AG09309 (cell line): ENCODE measurements at places on chromosomes 12 and 14.
A peak's percentile ranks its signal among the peaks of the same experiment; 100 is the strongest.

DNA sequence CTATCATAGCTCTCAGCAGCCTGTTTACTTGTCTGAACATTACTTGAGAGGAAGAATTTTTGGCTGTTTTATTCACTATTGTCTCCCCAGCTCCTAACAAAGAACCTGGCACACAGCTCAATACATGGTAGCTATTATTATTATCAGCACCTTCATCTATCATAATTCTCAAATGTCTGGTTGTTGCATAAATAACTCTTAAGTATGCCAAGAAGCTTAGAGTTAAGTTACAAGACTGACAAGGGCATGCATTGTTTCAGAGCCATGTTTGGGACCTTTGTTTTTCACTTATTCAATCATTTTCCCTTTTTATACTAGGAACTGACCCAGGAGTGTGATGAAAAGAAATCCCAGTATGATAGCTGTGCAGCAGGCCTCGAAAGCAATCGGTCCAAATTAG lies 77.5 kb upstream of the ATP2A2 start:
- DNase-seq: no peak

DNA sequence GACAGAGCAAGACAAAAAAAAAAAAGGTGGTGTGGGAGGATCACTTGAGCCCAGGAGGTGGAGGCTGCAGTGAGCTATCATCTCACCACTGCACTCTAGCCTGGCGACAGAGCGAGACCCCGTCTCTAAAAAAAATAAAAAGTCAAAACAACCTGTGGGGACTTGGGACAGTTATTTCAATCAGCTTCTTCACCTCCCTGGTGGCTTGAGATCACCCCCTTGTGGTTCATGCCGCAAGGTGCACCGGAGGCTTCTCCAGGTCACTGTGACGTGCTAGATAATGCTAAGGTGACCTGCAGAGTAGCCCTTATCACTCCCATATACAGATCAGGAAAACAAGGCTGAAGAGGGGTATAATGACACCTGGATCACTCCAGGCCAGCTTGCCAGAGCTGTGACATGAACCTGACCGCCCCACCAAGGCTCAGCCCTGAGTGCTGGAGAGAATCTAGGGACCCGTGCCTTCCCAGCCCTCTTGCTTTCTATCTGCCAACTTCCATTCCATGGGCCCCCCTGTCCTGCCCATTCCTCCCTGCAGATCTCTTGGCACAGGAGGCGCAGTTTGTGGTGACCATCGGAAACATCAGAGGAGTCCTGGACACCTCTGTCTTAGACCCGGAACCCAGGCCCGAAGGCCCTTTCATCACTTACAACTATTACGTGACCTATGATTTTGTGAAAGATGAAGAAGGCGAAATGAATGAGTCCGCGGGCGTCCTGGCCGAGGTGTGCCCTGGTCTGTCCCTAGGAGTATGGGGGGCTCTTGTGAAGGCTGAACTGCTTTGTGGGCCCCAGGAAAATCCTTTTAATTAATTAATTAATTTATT lies 8.1 kb downstream of the LRRC43 start:
- DNase-seq: no peak

- no peak for DNase-seq
These were observed 1.3 kb upstream of the ATP2A2 start for GRCh38 chr12:110279566-110280375.

DNA sequence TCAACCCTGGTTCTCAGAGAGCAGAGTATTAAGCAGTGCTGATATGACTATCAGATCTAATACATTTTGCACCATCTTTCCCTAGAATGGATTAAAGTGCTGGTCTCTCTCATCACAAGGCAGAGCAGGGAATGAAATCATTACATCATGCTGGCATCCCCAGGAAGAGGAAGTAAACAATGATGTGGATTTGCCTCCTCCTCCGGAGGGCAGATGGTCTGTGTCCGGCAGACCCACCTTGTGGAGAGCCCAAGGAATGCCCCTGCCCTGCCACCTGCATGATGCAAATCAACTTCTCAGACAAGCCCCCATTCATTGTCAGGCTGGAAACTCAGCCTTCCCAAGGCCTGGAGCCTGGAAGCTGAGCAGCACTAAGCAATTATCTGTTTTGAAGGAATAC lies 1149.1 kb downstream of the VRK1 start:
- no peak for DNase-seq

- no peak for DNase-seq
These were observed 9.1 kb downstream of the RIMBP2 start for GRCh38 chr12:130706885-130707570.

GRCh38 chr12:131529196-131530040 lies 181.5 kb upstream of the SFSWAP start:
- DNase-seq: no peak

DNA sequence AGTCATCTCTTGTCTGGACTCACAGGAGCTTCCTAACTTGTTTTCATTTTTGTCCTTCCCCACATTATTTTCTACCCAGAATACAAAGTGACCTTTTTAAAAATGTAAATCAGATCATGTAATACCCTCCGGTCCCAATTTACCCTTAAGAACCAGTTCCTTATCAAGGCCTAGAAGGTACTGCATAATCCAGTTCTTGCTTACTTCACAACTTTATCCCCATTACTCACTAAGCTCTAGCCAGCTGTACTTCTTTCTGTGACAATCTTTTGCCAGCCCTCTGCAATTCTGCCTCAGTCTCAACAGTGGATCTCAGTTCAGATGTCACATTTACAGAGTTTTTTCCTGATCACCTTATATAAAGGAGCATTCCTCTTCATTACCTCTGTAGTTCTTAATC lies 11.6 kb downstream of the RAP1B start:
- DNase-seq: no peak

GRCh38 chr12:117063162-117063911 lies 35.9 kb downstream of the TESC start:
- DNase-seq: no peak

- DNase-seq: no peak
These were observed 70.7 kb downstream of the CMKLR1 start for GRCh38 chr12:108268397-108268796.

- no peak for DNase-seq
These were observed 99.9 kb downstream of the NINJ2 start for GRCh38 chr12:563250-563781.

DNA sequence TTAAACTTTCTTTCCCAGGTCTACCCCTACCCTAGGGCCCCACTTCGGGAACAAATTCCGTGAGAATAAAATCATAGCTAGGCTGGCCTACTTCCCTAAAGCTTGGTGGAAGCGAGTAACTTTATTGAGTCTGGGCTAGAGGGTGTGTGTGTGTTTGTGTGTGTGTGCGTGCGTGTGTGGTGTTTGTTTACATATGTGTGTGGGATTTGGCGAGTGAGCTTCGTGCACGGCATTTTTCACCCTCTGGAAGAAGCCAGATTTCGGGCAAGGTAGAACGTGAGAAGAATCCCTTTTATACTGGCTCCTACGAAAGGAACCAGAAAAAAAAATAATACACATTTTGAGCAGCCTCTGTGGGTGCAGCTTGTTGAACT lies 7.5 kb upstream of the LHX5 start:
- DNase-seq: no peak

DNA sequence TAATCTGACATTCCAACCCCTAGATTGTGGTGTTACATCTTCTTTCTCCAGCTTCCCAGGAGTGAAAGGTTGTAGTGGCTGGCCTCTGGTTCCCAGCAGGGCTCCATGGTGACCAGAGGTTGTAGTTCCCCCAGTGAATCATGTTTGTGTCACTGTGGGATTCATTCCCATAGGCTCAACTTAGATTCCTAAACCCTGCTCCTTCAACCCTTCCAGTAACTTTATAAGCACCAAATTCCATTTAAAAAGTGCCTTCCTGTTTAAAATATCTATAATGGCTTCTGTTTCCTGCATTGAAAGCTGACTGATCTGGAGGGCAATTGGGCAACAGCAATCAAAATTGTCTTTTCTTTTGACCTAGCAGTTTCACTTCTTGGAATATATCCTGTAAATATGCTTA lies 40.5 kb upstream of the TBC1D15 start:
- DNase-seq: no peak

DNA sequence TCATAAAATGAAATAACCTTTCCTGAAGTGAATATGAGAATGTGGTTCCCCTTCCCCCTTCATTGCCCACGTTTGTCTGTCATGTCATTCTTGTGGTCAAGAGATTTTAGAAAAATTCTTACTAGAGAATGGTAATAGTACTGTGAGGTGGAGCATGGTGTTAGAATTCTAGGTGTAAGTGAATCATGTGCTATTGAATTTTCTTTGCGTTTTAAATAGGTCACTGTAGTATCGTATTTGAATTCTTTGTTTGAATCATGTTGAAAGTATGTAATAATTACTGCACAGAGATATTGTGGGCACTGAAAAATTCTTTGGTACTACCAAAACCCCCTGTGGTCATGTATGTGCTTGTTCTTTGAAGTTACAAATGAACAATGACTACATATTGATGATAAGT lies 49.9 kb downstream of the FUT8 start:
- DNase-seq: peak; percentile 14

- peak; percentile 60 for DNase-seq
These were observed 11.1 kb downstream of the AQP6 start for GRCh38 chr12:49983892-49984291.

- DNase-seq: no peak
These were observed 899 bp upstream of the KCNH3 start for GRCh38 chr12:49537752-49538509.

DNA sequence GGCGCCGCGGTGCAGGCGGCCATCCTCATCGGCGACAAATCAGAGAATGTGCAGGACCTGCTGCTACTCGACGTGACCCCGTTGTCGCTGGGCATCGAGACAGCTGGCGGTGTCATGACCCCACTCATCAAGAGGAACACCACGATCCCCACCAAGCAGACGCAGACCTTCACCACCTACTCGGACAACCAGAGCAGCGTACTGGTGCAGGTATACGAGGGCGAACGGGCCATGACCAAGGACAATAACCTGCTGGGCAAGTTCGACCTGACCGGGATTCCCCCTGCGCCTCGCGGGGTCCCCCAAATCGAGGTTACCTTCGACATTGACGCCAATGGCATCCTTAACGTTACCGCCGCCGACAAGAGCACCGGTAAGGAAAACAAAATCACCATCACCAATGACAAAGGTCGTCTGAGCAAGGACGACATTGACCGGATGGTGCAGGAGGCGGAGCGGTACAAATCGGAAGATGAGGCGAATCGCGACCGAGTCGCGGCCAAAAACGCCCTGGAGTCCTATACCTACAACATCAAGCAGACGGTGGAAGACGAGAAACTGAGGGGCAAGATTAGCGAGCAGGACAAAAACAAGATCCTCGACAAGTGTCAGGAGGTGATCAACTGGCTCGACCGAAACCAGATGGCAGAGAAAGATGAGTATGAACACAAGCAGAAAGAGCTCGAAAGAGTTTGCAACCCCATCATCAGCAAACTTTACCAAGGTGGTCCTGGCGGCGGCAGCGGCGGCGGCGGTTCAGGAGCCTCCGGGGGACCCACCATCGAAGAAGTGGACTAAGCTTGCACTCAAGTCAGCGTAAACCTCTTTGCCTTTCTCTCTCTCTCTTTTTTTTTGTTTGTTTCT lies 1.7 kb downstream of the HSPA2 start:
- DNase-seq: no peak

- DNase-seq: no peak
These were observed 326.5 kb downstream of the MED13L start for GRCh38 chr12:115950959-115951358.

GRCh38 chr14:87430810-87431209 lies 562.2 kb downstream of the GALC start:
- no peak for DNase-seq

DNA sequence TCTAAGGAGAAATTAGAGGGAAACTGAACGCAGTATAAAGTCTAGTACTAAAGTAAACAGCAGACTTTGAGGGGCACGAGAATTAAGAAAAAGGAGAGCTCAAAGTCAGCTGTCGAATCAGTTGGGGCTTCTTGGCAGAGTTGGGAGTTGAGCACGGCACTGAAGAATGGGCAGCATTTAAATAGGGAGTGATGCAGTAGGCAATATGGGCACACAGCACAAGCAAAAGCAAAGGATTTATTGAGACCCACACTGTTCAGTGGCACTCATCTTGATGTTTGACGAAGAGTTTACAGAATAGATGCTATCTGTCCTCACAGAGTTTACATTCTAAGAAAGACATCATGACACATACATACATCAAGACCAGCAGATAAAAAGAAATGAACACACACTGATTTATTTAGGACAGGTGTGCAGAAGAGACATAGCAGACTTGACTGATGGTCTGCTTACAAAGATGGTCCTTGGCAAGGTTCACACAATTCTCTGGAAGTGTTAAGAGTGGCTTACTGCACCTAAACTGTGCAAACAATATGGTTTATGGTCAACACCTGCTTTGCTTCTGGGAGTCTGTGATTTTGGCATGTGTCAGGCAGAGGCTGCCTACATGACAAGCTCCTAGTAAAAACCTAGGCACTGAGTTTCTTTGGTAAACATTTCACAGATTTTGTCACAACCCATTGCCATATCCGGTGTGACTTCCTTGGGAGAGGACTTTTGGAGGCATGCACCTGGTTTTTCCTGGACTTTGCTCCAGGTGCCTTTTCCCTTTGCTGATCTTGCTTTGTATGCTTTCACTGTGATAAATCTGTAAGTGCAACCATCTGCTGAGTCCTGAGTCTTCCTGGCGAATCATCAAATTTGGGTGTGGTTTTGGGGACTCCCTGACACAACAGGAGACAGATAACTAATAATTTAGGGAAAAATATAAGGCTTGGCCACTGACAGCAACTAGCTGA lies 26.3 kb downstream of the ALKBH1 start:
- no peak for DNase-seq

GRCh38 chr12:94074980-94075629 lies 73.3 kb upstream of the PLXNC1 start:
- DNase-seq: peak; percentile 91

- peak; percentile 31 for DNase-seq
These were observed 9.2 kb downstream of the PRPH start for GRCh38 chr12:49304161-49304560.

DNA sequence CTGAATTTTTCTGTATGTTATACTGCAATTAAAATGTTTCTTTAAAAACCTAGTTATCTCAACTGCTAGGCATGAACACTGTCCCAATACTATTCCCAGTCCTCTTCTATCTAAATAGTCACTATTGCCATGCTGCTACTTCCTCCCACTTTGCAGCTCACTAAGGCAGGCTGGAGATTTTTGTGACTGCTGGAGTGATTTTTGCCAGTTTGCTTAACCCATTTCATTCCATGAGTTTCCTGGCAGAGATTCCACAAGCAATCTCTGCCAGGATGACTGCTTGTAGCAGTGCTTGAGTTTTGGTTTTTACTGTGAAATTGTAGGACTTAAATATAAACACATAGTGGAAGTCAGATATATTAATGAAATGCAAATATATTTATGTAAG lies 80.8 kb downstream of the BHLHE41 start:
- no peak for DNase-seq

GRCh38 chr14:53964249-53964648 lies 7.6 kb upstream of the BMP4 start:
- DNase-seq: no peak

GRCh38 chr12:53070877-53071492 lies 8.2 kb downstream of the SPRYD3 start:
- DNase-seq: no peak
